ENCODE measurements at places on chromosomes 13 and 19.

GRCh38 chr19:35164418-35164817, 9.9 kb downstream of the FXYD5 start:
- no peak for DNase-seq

- no peak for DNase-seq
Measured at GRCh38 chr13:46160471-46161066, 21.4 kb downstream of the LCP1 start.

GRCh38 chr19:49767381-49767780, 580 bp downstream of the AP2A1 start:
- no peak for DNase-seq

DNA sequence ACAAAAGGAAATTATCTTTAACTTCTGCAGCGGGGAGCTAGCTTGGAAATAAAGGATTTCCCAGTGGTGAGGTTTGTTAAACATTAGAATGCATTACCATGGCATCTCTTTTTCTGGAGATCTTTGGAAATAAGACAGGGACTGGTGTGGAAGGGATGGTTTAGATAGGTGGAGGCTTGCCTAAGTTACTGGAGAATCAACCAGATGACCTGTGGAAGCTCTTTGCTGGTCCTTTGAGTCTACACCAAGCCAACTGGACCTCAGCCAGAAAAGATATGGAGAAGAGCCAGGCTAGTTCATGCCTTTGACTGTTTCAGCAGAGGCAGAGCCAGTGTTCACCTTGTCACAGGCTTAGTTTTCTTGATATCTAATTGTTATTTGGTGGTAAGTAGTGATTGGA, 134.7 kb downstream of the KCNRG start:
- no peak for DNase-seq

DNA sequence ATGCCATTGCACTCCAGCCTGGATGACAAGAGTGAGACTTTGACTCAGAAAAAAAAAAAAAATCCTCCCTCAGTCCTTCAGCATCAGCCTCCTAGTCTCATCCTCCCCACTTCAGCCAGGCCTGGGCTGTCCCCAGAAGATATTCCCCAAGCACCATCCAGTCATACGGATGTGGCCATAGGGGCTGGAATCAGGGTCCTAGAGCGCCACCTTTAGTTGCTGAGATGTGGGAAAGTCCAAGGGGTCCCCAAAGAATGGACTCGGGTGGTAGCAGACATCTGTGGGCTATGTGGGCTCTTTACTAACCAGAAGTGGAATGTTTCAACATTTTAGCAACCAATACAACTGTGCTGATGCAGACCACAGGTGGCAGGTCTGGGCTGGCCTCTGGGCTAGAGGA, 3.1 kb upstream of the TYROBP start:
- DNase-seq = no peak

GRCh38 chr13:56869671-56870070, 271.0 kb upstream of the PRR20A start:
- DNase-seq = no peak

All from aorta (tissue), 5 donors.